Brain microvascular endothelial cell (primary cell): ENCODE measurements at places on chromosomes 12 and 14.

DNA sequence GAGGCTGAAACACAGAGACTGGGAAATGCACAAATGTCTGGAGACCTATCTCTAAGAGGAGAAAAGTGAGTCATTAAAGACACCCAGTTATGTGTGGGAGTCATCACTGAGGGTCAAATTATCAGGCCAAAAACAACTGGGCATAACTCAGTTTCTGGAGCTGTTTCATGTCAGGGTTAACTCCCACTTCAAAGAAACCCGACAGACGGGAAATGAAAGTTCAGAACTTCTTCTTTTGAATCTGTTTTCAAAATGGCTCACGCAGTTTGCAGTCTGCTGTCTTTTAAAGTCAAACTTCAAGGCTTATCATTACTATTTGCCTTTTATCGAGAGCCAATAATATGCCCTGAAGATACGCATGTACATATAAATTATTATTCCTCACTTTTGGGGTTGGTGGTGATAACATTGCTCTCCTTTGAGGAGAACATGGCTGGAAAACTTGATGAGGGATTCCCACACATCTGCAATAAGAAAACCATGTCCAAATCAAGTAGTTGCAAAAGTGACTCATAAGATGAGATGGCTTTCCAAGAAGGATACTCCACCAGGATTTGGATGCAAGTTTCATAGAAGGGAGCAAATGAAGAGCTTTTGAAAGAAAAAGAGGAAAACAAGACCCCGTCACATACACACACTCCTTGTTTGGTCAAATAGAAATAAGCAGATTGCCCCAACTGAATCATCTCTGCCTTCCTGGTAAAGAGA lies 341.4 kb downstream of the ADAMTS20 start:
- peak; percentile 83 for DNase-seq

GRCh38 chr14:71220462-71220861 lies 313.2 kb downstream of the PCNX1 start:
- no peak for DNase-seq

DNA sequence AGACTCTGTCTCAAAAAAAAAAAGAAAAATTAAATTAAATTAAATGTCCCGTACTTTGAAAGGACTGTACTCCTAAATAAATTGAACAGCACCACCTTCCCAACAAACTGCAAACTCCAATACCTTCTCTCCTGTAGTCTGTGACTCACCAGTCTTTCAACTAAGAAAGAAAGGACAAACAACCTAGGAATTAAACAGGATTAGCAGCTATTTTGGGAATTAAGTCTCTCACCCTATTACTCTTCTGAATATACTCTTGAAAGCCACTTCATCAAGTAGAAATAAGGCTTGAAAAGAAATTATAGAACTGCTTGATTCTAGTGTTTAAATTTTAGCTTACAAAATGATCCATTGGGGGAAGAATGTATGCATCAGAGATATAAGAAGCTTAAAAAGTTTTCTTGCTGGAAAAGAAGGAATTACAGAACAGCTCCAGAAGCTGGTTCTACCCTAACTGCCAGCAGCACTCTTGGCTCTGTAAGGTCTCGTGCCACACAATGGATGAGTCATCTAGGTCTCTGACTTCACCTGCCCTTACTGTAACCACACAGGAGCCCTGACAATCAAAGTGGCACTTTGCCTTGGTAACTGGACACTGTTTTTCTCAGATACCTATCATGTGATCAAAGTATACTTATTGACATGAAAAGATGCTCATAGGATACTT lies 57.0 kb upstream of the CERS5 start:
- peak; percentile 24 for DNase-seq

- no peak for DNase-seq
Measured at GRCh38 chr12:47900131-47901062, 4.4 kb downstream of the VDR start.

GRCh38 chr14:67928375-67928774 lies 108.8 kb downstream of the RAD51B start:
- DNase-seq: no peak

DNA sequence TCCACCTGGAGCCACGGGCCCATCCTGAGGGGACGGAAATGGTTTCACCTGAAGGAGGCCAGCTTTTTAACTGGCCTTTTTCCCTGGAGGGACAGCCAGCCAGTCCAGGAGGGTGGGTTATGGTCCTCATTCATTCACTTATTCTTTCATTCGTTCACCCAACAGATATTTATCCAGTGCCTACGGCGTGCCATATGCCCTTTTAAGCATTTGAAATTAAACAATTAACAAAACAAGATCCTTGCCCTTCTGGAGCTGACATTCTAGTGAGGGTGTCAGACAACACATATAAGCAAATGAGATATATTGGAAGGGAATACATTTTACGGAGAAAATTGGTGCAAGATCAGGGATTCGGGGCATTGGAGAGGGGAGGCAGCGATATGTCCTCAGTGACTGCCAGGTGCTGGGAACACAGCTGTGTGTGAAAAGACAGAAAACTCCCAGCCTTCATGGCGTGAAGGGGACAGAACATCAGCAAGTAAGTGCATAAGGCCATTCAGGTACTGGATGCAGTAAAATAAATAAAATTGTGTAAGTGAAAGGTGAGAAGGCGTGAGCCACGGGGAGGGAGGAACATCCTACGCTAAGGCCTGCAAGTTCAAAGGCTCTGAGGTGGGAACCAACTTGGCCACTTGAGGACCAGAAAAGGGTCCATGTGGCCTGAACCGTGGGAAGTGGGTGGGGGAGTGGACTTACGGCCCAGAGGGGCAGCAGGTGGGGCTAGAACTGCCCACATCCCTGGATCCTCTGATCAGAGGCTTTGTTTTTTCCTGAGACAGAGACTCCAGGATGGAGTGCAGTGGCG lies 684 bp upstream of the ABCB9 start:
- no peak for DNase-seq

- no peak for DNase-seq
Measured at GRCh38 chr12:101042211-101042610, 167.8 kb downstream of the SLC5A8 start.

DNA sequence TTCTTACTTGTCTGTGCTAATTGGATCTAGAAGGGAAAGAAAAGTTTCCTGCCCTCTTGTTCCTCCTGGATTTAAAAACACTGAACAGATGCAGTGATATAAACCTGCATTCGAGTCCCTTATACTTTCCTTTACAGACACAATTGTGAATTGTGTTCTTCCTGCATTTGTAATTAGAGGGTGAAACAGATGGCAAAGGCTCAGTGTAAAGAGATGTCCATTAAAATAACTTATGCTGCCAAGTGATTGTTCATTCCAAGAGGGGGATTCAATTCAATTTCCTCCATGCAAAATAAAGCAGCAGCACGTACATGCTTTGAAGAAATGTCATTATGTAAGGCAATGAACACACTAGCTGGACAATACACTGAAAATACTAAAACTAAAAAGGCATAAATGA lies 248.3 kb upstream of the LRIG3 start:
- no peak for DNase-seq

DNA sequence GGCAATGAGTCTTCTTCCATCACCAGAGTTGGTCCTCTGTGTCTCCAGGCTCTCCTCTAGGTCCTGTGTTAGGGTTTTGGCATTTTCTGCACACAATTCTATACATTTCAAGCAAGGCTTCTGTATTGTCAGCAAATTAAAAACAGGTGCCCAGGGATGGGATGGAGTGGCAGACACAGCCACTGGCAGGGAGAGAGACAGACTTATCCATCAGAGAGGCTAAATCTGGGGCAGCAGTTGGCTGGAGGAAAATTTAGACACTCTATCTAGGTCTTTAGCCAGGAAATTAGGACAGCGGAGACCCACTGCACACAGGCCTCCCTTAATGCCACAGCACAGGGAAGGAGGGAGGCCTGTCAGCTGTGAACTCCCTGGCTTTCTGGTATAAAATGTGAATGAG lies 20.2 kb downstream of the PLEKHD1 start:
- no peak for DNase-seq

GRCh38 chr12:78977304-78977867 lies 112.8 kb downstream of the SYT1 start:
- DNase-seq: no peak

- DNase-seq: no peak
Measured at GRCh38 chr12:31363416-31363809, 37.5 kb upstream of the SINHCAF start.

GRCh38 chr12:19002216-19002615 lies 127.3 kb upstream of the PLEKHA5 start:
- DNase-seq: no peak

- DNase-seq: no peak
Measured at GRCh38 chr14:92993302-92993701, 70.4 kb downstream of the CHGA start.

GRCh38 chr14:99682809-99683618 lies 1.1 kb upstream of the CYP46A1 start:
- peak; percentile 61 for DNase-seq

DNA sequence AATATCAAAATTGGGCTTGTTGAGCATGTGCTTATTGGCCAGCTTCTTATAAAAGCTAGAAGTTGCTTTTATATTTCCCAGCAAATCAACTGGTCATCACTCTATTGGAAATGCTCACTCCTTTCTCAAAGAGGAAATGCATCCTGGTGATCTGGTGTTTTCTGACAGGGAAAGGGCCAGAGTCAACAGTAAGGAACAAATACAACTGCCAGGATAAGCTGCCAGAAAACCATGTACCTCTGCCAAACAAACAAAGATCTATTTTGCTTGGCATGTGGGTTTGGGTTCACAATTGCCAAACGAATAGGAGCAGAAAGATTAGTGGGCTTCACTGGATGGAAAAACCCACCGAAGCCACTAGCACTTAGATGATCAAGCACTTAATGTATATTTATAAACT lies 126.9 kb upstream of the PDZRN4 start:
- no peak for DNase-seq

- no peak for DNase-seq
Measured at GRCh38 chr14:53796734-53797133, 159.9 kb downstream of the BMP4 start.

DNA sequence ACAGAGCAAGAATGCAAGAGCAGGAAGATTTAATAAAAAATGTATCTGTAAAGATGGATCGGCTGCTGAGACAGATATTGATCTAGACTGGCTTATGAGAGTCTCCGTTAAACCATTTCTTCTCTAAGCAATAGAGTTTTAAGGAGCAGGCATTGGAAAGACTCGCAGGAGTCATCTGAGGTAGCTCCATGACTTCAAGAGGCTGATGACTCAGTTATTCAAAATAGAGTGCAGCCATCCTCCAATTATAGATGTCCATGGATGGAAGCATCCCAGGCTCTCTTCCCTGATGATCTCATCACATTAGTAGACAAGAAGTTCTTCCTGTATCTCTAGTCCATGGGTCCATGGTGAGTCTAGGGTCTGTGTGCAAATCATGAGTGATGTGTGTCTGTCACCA lies 638.3 kb upstream of the TMEM132C start:
- peak; percentile 51 for DNase-seq

DNA sequence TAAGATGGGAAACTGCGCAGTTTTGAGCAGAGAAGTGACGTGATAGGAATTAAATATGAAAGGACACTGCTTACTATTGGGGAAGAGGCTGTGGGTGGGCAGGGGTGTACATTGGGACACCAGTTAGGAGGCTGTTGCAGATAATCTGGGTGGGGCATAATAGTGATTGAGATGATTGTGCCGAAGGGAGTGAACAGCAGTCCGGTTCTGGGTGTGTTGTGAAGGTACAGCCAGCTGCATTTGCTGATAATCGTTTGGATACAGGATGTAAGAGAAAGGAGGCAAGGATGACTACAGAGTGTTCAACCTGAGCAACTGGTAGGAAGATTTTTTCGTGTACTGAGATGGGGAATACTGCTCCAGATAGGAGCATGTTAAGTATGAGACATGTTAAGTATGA lies 205.2 kb upstream of the NEDD1 start:
- no peak for DNase-seq

DNA sequence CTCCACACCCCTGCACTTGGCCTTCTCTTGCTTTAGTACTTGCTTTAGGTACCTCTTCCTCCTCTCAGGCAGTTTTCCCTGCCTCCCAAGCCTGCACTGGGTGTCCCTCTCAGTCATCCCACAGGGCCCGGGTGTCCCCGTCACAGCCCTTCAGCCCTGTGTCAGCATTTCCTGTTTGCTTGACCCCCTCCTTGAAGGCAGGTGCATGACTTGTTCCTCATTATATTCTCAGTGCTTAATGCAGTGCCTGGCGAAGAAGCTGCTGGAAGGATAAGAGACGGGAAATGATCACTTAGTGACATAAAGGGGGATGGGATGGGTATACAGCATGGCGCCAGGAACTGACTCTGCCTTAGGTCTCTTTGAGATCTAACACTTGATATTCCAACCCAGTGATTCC lies 61.5 kb downstream of the IQSEC3 start:
- no peak for DNase-seq
